ENCODE measurements at places on chromosomes 7 and 10.

DNA sequence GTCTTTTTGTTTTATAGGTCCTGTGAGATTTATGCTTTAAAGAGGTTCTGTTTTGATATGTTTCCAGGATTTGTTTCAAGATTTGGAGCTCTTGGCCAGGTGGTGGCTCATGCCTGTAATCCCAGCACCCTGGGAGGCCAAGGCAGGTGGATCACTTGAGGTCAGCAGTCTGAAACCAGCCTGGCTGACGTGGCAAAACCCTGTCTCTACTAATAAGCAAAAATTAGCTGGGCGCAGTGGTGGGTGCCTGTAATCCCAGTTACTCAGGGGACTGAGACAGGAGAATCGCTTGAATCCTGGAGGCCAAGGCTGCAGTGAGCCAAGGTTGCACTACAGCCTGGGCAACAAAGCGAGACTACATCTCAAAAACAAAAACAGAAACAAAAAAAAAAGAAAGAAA lies 8.3 kb upstream of the HYAL4 start:
- DNase-seq: no peak

DNA sequence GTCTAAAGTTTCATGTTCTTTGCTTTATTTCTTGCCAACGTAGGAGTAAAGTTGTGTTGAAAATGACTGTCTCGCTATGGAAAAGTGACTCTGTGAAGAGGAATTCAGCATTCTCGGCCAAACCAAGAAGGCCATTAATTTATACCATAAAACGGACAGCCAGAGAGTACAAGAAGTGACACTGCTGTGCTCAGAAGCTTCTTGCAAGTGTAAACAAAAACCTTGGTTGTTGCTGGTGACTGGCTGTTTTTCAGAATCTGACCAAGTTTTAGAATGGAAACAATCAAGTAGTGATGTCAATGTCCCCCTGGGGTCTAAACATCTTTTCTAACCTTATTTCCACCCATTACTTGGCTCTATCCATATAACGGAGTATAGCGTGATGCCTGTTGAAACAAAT lies 201.9 kb downstream of the INHBA start:
- no peak for DNase-seq

DNA sequence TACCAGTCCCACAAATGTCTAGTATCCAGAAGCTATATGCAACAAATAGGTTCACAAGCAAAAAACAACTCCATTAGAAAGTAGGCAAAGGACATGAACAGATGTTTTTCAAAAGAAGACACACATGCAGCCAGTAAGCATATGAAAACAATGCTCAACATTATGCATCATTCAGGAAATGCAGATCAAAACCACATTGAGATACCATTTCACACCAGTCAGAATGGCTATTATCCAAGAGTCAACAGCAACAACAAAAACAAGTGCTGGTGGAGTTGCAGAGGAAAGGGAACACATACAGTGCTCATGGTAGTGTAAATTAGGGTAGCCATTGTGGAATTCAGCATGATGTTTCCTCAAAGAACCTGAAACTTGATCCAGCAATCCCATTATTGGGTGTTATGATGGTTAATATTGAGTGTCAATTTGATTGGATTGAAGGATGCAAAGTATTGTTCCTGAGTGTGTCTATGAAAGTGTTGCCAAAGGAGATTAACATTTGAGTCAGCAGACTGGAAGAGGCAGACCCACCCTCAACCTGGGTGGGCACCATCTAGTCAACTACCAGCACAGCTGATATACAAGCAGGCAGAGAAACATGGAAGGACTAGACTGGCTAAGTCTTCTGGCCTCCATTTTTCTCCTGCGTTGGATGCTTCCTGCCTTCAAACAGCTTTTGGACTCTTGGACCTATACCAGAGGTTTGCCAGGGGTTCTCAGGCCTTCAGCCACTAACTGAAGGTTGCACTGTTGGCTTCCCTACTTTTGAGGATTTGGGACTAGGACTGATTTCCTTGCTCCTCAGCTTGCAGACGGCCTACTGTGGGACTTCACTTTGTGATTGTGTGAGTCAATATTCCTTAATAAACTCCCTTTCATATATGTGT lies 218.4 kb upstream of the SEMA3D start:
- peak; percentile 5 for DNase-seq

GRCh38 chr7:48158404-48158803 lies 12.9 kb upstream of the ABCA13 start:
- DNase-seq: no peak

DNA sequence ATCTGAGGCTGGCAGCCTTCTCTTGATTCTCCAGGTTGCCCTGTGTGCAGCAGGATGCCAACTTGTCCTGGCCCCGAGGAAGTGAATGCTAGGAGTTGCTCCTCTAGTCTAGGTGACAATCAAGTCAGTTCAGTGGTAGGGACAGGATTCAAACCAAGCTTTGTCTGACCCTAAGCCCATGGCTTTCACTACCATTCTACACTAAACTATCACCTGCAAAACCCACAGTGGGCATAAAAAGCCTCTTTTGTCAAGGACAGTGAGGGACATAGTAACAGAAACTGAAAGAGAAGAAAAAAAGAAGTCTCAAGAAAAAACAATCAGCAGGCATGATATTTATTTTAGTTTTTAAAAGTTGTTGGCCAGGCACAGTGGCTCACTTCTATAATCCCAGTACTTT lies 33.5 kb downstream of the KCNMA1 start:
- DNase-seq: no peak

DNA sequence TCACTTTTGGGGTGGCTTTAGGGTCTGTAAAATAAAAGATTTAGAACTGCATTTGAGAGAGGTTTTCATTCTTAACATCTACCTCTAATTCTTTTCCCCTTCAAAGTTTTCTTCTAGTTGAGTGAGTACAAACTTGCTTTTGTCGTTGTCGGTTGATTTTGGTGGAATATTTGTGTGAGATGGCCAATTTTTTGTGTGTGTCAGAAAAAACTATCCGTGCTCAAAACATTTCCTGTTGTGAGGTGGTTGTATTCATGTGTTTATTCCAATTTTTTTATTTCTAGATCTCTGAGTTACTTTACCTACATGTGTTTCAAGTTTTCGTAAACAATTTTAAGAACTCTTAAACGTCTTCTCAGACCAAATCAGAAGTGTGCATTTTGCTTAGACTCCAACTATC lies 1.6 kb downstream of the AHR start:
- DNase-seq: no peak

- DNase-seq: no peak
Measured at GRCh38 chr10:96714031-96714590, 6.2 kb downstream of the PIK3AP1 start.
